ENCODE measurements at places on chromosomes 7 and 10.

- DNase-seq = no peak
These were observed 37.0 kb upstream of the NANOS1 start for GRCh38 chr10:118992496-118992895.

- no peak for DNase-seq
These were observed 73.3 kb downstream of the ARID5B start for GRCh38 chr10:61974601-61975390.

- DNase-seq = no peak
These were observed 258.3 kb downstream of the SNX13 start for GRCh38 chr7:17681965-17682364.

DNA sequence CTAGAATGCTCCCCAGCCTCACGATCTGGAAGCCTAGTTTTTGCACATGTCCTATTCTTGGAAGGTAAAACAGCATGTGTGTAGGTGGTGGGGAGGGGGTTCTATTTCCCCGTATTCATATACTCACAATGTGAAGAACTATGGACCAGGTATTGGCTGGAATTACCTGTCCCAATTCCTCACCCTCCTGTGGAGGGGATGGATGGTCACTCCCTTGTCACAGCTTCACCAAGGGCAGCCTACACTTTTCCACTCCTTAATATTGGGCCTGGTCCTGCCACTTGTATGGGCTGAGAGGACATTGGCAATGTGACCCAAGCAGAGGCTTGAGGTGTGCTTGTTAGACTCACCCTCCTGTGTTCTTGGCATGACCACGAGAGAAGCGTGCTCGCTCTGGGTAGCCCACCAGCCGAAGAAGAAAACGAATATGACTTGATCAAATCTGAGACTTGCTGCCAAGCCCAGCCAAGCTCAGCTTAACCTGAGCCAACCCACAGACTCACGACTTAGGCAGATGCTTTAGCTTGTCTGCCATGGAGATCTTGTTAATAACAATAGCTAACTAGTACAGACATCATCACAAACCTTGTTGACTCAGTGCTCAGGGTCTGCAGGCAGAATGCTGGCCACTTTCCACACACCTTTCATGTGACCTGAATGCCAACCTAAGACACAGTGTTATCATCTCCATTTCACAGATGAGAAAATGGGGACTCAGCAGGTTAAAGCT, 17.2 kb downstream of the ZNF488 start:
- DNase-seq = no peak

DNA sequence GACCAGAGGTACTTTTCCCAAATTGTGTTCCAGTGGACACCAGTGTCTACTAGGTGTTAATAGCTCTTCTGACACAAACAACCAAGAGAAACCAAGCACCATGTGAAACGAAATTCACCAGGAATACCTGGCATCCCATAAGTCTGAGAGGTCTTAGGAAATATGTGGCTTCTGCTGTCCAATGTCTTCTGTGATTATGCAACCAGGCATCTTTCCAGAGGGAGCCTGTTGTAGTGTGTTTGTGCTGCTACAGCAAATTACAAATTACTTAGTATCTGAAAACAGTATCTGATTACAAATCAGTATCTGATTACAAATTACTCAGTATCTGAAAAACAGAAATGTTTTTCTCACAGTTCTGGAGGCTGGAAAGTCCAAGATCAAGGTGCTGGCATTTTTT, 133.6 kb upstream of the NPVF start:
- DNase-seq = no peak

DNA sequence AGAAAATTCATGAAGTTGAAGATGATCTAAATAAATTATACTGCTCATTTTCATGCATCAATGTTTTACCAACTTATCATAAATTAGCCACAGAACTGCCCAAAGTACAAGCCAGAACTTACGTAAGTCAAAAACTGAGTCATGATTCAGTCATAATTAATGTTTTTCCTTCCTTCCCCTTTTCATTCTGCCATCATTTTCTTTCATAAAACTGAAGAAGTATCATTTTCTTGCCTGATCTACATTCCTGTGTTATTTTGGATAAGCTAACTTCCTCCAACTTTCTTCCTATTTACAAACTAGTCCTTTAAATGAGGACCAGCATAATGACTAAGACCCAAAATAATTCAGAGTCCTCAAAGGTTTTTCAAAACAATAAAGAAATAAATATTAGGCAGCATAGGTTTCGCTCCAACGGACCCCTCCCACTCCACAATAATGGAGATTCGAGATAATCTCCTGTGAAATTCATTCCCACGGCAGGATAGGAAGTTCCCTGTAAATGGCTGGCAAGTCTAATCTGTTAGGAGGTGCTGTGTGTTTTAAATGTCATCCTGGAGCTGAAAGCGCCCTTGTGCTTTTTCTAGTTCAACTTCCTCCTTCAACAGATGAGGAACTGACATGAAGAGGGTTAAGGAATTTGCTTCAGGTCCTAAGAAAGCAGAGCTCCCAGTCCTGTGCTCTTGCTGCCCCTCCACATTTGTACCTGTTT, 218.9 kb downstream of the DOCK4 start:
- DNase-seq = no peak

DNA sequence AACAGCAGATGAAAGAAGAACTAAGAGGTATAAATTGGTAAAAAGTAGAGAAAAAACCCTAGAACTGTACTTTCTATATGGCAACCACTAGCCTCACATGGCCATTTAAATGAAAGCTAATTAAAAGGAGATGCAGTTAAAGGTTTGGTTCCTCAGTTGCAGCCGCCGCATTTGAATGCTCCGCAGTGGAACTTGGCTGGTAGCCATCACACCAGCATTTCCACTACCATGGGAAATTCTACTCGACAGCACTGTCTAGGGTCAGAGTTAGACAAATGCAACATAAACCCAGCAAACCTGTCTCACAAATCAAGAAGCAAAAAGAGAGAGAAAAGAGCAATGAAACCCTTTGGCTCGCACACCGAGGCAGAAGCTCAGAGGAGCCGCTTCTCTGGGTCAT, 29.7 kb downstream of the VIPR2 start:
- DNase-seq = no peak

DNA sequence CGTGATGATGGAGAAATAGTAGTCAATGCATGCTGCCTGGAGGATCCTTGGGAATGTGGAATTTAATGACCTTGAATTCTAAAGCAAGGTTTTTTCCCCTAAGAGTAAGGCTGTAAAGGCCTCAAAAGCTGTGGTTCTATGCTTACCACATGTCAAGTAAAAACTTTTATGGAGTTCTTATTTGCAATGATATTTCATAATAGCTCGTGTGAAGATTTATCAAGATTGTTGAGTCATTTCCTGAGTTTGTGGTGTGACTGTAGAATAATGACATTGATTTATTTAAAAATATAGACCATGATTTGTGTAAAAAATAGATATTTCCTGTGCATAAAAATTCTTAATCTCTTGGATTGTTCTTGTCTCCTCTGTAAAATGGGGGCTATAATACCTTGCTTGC, 67.5 kb upstream of the SORCS1 start:
- no peak for DNase-seq

DNA sequence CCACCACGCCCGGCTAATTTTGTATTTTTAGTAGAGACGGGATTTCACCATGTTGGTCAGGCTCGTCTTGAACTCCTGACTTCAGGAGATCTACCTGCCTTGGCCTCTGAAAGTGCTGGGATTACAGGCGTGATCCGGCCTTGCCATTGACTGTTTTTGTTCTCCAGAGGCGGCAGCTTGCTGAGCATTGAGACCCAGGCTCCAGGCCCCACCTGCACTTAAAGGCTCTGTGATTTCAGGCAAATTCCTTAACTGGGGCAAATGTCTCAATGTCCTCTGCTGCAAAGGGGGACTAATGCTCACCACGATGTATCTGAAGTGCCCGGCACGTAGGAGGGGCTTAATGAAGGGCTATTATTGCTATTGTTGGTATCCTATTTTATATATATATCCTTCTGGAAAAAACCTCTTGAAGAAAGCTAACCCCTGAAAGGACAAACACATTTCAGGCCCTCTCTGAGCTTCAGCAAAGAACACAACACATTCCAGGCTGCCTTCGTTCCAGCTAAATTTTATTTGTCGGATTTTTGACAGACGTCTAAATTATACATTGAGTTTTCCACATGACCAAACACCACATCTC, 29.0 kb downstream of the TRIM8 start:
- no peak for DNase-seq

GRCh38 chr7:68417002-68417401, 1181.3 kb upstream of the AUTS2 start:
- no peak for DNase-seq

GRCh38 chr7:133024596-133024995, 57.3 kb downstream of the CHCHD3 start:
- DNase-seq = no peak

DNA sequence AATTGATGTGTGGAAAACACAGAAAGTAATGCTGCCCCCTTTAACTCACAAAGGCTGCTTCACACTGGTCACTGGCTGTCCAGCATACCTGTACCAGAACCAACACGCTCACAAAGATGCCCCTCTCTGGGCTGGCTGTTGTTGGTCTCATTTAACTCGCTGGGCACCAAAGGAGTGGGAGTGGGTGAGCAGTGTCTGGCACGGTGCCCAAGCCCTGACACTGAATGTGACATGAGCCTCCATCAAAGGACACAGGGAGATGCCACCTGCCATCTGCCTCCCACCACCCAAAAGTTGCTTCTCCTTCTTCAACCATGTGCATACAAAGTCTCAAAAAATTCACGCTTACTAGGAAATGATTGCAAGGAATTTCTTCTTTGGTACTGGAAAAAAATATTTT, 86.8 kb downstream of the FGFR2 start:
- DNase-seq = no peak

- no peak for DNase-seq
These were observed 120.7 kb upstream of the EEPD1 start for GRCh38 chr7:36032361-36032818.

- no peak for DNase-seq
These were observed 24.5 kb downstream of the STEAP1 start for GRCh38 chr7:90178679-90179278.

DNA sequence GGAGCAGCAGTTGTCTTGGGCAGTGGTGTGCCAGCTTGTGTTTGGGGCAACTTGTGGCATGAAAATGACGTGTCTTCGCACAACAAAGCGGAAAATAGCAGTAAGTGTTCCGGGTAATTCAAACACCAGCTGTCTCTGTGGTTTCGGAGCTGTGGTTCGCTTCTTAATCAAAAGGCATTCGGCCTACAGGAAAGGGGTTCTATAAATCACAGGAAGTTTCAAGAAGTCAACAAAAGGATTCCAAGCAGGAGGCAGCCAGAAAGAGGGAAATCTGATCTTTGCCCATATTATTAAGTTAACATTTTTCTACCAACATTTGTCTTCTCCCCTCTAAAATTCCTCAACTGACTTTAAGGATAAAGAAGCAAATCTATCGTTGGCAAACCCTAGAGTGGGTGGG, 353.4 kb downstream of the FGFR2 start:
- no peak for DNase-seq

DNA sequence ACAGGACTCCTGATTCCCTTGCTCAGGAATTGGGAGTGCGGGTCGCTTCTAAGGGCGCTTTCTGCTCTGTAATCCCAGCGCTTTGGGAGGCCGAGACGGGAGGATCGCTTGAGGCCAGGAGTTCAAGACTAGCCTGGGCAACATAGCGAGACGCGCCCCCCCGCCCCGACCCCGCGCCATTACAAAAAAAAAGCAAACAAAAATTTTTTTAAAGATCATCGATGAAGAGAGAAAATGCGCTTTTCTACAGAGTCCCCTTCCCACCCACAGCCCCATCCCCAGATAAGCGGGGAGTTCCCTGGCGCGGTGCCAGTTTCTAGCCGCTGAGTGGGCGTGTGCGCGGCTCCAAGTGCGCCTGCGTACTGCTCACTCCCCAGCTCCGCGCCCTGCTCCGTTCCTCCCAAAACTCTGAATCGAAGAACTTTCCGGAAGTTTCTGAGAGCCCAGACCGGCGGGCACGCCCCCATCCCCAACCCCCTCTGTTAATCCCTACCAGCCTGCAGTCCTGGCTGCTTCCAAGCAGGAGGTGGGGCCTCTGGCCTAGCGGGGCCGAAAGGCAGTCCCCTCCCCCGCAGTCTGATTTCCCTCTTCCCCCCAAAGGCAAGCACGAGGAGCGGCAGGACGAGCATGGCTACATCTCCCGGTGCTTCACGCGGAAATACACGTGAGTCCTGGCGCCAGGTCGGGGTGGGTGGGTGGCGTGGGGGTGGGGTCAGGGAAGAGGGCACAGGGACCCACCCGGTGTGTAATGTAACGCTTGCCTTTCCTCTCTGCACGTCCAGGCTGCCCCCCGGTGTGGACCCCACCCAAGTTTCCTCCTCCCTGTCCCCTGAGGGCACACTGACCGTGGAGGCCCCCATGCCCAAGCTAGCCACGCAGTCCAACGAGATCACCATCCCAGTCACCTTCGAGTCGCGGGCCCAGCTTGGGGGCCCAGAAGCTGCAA, 1.0 kb downstream of the HSPB1 start:
- peak; percentile 67 for DNase-seq

GRCh38 chr7:2729031-2729892, 41.3 kb downstream of the AMZ1 start:
- DNase-seq = no peak

GRCh38 chr7:4225361-4225771, 456.7 kb upstream of the FOXK1 start:
- no peak for DNase-seq

Measured in activated T-helper 2 cell treated with anti-CD3 and anti-CD28 coated beads, Interferon-gamma antibody, Interleukin-2, Interleukin-4, amounts not matched to agents 10 μg/mL and 5 μg/mL and 100 μg/mL, durations not matched to agents 14 hours and 24 hours and 36 hours (primary cell).